ENCODE measurements at places on chromosomes 12 and 14.

- DNase-seq = no peak
Observed at GRCh38 chr12:70605976-70606375, 31.3 kb downstream of the PTPRB start.

GRCh38 chr12:2624543-2625288, 170.1 kb upstream of the FKBP4 start:
- DNase-seq = peak; percentile 22

- no peak for DNase-seq
Observed at GRCh38 chr14:20769421-20769820, 1.2 kb downstream of the EDDM3B start.

GRCh38 chr12:47941871-47942613, 21.4 kb upstream of the TMEM106C start:
- peak; percentile 61 for DNase-seq

GRCh38 chr12:98341026-98341425, 174.4 kb upstream of the TMPO start:
- no peak for DNase-seq

DNA sequence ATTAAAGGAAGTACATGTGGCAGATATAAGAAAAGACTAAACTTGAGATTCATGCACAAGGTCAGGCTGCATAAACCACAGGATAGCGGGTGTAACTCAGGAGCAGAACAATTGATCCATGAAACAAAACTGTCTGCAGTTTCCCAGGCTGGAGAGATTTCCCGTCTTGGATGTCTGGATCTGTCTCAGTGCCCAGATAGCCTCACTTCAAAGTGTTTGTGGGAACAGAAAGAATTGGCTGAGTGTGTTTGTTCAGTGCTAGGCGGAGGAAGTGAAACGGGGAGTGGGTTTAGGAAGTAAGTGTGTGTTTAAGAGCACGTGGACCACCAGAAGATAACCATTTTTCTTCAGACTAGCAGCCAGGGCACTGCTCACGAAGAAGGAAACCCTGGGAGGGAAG, 1.4 kb upstream of the RNASE10 start:
- DNase-seq = no peak

- no peak for DNase-seq
Observed at GRCh38 chr12:116323406-116324386, 46.2 kb upstream of the MED13L start.

DNA sequence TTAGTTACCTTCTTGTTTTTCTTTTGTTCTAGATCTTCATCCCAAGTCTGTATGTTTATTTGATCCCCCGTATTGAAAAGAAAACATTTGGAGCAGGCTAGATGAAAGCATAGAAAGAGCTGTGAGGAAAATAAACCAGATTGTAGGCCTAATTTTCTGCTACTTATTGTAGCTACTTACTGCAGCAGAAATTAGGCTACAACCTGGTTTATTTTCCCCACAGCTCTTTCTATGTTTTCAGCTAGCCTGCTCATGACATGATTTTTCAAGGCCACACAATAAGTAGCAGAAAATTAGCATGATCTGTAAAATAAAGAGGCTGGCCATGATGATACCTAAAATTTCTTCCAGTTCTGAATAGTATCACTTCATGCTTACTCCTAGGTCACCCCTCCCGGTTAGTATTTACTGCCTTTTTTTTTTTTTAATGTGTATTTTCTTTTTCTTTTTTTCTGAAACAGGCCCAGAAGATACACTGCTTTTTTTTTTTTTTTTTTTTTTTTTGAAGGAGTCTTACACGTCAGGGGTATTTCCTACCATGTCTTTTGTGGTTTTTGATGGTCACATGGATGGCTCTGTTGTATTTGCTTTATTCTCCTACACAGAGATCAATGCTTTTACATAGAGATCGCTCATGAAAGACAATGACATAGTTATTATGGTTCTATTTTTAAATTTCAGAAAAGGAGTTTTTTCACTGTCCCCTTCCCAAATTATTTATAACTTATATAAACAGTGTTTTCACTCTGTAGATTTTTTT, 32.3 kb downstream of the BHLHE41 start:
- DNase-seq = no peak

DNA sequence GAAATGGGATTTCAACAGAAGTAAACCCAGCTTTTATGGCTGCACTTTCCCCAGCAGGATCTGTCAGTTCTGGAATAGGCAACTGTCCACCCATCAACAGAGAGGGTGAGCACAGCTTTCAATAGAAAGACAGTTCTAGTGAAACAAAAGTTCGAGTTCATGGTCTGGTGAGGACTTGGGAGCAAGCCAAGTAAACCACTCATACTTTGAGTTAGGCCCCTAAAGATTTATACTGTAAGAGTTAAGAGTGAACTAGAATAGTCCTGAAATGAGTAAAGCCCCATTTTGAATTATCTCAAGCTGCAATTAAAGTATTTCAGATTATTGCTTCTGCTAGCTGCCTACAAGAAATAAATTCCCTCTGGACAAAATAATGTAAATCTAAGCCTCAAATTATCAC, 82.6 kb downstream of the METTL25 start:
- DNase-seq = no peak

DNA sequence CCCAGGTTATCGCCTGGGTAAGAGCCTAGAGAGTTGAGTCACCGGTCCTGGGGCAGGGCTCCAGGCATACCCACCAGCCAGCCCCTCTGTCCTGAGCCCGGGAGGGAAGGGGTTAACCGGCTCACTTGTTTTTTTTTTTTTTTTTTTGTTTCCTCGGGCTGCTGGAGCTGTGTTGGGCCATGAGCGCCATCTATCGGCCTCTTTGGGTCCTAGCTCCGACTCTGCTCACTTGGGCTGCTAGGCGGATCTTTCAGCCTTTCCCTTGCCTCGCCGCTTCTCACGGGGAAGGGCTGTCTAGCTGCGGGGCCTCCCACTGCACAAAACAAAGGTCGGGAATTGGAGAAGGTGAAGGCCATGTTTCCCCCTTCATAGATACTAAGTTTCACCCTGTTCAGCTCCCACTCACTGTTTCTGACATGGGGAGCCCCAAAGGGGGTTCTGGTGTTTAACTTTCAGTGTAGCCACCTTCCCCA, 2.8 kb upstream of the SMUG1 start:
- DNase-seq = peak; percentile 85

DNA sequence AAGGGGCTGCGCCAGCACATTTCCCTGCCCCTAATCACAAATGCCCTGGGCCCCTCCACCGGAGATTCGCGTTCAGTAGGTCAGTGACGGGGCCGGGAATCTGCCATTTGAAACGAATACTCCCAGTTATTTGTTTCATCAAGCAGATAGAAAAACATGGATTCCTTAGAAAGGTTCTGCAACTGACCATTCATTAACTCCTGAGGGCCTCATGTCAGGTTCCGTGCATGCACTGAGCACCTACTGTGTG, 25.6 kb upstream of the UBC start:
- DNase-seq = no peak

DNA sequence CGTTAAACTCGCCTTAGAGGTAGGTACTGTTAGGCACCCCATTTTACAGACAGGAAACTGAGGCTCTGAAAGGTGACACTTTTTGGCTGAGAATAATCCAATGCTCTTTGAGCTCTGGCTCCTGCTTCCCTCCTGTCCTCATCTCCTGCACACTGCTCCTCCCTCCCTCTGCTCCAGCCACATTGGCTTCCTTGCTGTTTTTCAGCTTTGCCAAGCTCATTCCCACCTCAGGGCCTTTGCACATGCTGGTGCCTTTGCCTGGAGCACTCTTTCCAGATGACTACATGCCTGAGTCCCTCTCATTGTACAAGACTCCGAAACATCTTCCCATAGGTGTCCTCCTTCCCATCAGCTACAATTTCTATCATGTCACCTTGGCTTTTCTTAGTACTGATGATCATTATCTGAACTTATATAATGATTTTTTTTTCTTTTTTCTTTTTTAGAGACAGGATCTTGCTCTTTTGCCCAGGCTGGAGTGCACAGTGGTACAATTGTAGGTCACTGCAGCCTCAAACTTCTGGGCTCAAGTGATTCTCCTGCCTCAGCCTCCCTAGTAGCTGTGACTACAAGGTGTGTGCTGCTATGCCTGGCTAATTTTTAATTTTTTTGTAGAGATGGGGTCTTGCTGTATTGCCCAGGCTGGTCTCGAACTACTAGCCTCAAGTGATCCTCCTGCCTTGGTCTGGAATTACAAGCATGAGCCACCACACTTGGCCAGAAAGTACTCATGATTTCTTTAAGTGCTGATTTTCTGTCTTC, 15.2 kb downstream of the MSI1 start:
- DNase-seq = no peak

DNA sequence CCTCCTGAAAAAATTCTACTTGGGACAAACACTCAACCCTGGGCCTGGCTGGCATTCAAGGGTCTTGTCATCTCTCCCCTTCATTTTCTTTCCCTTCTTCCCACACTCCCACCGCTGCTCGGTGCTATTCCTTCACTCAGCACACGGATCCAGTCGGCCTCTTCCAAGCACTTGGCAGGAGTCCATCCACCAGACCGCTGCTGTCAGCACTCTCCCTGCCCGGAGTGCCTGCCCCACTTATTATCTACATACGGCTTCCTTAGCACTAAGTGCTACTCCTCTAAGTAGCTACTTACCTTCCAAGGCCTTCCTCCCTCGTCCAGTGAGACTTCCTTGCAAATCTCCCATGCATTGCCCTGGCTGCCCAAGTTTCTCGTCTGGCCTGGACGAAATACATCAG, 29.8 kb downstream of the CALM1 start:
- DNase-seq = no peak

DNA sequence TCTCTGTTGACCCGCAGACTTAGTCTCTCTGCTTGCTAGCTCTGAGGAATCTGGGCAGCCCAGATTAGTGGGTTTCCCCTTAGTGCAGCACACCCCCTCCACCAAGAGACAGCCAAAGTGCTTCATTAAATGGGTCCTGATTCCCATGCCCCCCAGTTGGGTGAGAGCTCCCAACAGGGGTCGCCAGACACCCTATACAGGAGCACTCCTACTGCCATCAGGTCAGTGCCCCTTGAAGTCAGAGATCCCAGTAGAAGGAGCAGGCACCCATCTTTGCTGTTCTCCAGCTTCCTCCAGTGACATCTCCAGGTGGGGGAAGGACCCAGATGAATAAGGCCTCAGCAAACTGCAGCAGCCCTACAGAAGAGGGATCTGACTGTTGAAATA, 36.7 kb upstream of the C14orf132 start:
- DNase-seq = no peak

DNA sequence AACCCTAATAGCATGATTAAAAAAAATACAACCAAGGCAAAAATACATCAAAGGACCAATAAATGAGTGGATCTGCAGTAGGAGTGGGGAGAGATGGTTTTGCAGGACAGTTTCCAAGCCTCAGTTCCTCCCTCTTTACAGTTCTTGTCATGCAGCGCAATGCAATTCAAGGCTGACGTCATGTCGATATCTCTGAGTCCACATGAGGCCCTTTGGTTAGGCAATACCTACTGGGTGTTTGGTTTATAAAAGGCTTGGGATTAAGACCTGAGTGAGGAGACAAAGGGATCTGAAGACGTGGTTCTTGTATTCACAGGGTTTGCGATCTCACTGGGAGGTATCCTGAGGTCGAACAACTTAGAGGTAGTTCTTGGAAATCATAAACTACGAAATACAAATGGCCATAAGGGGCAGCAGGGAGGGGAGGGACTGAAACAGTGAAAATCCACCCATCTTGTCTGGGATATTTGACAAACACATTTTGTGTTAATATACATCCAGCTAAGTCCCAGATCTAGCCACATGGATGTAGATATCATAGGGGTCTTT, 441.0 kb downstream of the FUT8 start:
- DNase-seq = peak; percentile 14

- DNase-seq = no peak
Observed at GRCh38 chr12:94584377-94584776, 66.0 kb downstream of the TMCC3 start.

DNA sequence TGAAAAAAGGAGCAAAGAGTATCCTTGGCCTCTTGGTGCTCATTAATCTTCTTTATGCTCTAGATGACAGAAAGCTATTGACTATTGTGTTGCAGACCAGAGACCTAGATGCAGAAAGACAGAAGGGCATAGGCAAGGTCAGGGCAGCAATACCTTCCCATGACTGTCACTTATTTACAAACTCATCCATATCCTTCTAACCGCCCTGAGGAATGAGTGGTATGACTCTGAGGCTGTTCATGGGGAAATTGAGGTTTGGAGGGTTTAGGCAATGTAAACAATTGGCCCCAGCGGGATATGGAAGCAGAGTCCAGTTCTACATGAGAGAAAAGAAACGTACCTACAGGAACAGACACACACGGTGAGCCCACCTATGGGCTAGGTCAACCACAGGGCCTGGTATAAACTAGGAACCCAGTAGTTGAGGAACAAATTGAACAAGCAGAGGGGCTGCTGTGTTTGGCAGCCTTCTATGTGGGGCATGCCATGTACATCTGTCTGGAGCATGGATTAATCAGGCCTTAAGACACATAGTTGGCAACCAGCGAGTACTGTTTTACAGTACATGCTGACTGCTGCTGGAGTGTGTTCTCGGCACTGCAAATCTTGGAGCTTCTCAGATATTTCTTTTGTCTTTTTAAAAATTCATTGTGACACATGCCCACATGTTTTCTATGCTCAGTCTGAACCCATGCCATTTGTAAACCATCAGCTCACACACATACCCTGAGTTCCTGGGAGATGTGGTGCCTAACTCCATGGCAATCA, 159.7 kb upstream of the NTF3 start:
- DNase-seq = no peak

DNA sequence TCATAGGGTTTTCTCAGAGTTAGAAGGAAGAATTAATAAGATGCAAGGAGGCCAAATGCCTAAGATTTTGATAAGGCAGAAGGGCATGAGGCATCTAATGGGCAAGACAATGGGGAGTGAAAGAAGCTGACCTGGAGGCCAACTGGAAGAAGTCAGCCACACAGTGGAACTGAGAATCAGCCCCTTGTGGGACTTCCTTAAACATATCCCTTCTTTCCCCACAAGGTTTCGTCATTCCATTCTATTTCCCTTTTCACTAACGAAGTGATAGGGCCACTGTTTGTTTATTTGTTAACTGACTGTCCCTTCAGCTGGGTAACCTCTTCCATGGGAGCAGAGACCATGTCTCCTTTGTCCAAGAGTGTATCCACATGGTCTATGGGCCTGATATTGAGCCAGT, 86.2 kb downstream of the HELB start:
- no peak for DNase-seq

GRCh38 chr12:24256684-24257083, 307.2 kb upstream of the SOX5 start:
- DNase-seq = no peak

GRCh38 chr12:132360410-132360809, 31.0 kb upstream of the GALNT9 start:
- no peak for DNase-seq

GRCh38 chr14:55523321-55523720, 56.7 kb upstream of the KTN1 start:
- DNase-seq = no peak

- no peak for DNase-seq
Observed at GRCh38 chr12:74563927-74564326, 26.3 kb downstream of the ATXN7L3B start.

GRCh38 chr12:52024845-52025230, 18.1 kb downstream of the TAMALIN start:
- peak; percentile 87 for DNase-seq

- no peak for DNase-seq
Observed at GRCh38 chr14:43306053-43306452, 1201.0 kb downstream of the FSCB start.
